NCI-H2081 (cell line): ENCODE measurements at places on chromosomes 7 and 10.

GRCh38 chr10:75207857-75208144 is 2.8 kb upstream of the VDAC2 start:
- DNase-seq: no peak

DNA sequence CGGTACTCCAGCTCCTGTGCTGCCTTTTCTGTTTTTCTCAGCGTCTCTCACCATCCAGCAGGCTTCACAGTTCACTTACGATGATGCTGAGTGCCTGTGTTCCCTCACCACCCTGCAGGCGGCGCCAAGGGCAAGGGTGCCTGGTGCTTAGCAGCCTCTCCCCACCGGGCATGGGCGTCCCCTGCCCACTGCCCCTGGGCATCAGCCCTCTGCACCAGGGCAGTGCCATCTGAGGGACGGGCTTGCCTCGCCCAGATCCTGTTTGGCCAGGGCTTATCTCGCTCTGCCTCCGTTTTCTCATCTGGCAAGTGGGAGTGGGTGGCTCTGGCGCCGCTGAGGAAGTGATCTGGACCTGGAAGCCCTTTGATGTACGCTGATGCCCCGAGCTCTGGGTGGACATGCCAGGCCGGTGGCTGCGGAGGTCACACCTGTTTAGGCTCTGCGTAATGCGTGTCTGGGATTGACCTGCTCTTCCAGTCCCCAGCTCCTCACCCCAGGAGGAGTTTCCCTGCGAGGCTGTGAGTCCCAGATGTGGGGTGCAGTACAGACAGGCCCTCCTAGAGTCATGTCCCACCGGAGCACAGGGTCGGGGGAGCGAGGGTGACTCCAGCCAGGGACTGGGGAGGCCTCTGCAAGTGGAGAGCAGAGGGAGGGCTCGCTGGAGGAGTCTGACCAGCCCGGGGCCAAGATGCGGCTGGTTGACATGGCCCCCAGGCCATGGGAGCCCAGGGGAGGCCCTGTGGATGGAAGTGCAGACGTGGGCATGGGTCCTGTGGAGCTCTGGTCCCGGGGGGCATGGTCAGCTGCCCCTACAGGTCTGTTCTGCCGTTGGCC is 11.8 kb downstream of the TTYH3 start:
- DNase-seq: no peak

- DNase-seq: no peak
Measured at GRCh38 chr7:102312317-102312716, 25.6 kb downstream of the SH2B2 start.

GRCh38 chr7:50690541-50691011 is 92.1 kb downstream of the GRB10 start:
- DNase-seq: peak; percentile 30

- DNase-seq: no peak
Measured at GRCh38 chr7:87426160-87426559, 49.3 kb downstream of the ABCB4 start.

DNA sequence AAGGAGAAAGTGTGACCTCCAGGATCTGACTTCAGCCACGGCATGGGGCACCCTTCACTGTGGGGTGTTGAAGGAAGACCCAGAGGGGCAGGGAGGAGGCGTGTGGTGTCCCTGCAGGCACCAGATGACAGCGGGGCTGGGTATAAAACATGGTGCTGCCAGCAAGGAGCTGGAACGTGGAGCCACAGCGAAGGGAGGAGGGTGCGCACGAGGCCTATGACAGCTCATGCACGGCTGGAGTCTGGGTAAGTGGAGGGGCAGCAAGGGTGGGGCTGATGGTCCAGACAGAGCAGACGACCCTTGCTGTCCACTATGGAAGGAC is 27.8 kb upstream of the FOXL3 start:
- no peak for DNase-seq

- DNase-seq: no peak
Measured at GRCh38 chr7:106740806-106741205, 79.8 kb upstream of the CCDC71L start.

GRCh38 chr7:23105086-23105643 is 420 bp upstream of the KLHL7 start:
- DNase-seq: peak; percentile 53

DNA sequence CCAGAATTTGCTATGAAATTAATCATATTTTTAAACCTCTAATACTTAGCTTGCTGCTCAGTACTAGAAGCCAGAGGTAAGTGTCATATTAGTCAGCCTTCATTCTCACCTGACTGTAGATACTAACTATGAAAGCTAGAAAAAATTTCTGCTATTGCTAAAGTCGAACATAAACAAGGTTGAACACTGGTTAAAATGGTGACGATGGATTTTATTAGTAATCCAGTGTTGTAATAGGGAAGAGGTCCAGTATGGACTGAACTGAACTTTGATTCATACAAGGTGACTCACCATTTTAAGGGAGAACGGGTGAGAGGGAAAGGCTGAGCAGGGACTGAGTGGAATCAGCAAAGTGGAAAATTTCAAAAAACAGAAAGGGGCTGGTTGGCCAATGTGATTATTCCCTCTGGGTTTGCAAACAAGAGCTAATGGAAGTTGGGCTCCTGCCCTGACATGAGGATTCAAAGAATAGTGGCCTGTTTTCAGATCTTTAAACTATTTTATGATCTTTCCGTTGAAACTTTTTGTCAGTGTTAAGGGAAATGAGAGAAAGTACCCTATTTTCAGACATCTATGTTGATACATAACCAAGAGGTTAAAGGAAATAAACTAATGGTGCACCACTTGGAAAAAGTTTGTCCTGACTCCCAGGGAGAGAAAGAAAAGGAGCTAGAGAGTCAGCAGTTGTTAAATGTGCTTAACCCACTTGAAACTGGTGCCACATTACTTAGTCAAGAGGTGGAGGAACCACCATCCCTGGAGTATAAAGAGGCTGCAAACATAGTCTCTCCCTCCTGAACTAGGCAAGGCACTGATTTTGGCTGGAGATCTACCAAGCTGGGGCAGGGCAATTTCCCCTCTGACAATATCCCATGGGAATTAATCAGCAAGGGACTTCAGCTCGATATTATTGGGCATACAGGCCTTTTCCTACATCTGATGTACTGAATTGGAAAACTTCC is 15.3 kb upstream of the AKR1C1 start:
- DNase-seq: no peak

- no peak for DNase-seq
Measured at GRCh38 chr7:147858421-147858820, 732.1 kb upstream of the C7orf33 start.

GRCh38 chr10:115024371-115024770 is 68.8 kb upstream of the ATRNL1 start:
- no peak for DNase-seq

DNA sequence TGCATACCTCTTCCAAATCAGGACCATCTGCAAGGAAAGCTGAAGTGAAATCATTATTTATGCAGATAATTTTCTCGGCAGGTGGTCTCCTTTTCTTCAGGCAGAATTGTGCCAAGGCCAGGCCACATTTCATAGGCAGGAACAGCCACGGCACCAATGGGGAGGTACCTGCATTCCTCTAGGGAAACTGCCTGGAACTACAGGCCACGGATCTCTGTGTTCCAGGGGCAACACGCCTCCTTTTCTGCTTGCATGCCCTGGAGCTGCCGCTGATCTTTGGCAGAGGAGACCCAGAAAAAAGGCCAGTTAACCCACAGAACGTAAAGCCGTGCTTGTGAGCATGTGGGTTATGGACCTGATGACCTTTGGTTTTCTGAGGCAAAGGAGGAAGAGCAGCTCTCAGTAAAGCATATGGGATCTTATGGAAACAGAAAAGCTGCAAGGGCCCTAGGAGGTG is 111.2 kb upstream of the KIAA1217 start:
- DNase-seq: no peak

DNA sequence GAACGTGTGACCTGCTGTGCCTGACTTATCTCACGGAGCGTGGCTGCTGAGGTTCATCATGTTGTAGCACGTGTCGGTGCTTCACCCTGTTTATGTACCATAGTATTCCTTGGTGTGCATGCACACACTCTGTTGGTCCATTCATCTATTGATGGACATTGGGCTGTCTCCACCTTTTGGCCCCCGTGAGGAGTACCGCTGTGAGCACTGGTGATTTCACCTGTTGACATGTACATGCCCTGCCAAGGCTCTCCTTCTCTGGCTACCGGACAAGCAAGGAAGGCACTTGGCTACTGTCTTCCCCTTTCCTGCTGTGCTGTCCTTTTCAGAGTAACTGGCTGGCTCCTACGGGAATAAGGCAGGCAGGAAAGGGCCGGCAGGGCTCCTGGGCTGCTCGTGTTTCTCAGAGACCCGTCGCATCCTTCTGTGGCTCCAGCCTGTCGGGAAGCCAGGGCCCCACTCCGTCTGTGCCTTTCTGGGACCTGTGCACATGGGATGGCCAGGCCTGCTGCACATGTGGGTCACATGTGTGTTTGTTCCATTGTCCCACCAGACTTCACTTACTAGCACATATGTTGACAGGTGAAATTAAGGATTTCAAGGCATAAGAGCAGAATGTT is 17.8 kb upstream of the TBRG4 start:
- no peak for DNase-seq

DNA sequence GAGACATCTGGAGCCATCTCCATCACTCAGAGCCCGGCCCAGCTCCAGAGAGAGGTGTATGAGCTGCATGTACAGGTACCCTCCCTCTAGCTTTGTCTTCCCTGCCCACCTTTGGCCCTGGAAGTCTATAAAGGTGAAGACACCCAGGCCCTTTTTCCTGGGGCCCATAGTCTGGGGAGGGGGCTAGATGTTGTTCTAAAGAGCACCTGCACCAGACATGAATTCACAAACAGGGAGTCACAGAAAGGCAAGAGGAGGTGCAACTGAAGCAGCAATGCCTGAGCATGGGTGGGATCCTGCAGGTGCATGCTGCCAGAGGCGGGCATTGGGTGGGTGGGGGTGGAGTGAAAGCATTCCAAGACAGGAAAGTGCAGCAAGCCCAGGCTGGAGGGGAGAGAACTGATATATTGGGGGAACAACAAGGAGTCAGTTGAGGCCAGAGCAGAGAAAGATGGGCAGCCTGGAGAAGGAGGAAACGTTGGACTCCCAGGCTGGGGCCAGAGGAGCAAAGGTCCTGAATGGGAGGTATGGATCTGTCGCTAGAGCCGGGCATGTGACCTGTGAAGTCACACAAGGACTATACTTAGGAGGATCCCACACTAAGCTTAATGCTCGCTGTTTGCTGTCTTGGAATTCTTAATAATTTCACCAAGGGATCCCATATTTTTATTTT is 11.7 kb downstream of the CDHR1 start:
- DNase-seq: no peak

DNA sequence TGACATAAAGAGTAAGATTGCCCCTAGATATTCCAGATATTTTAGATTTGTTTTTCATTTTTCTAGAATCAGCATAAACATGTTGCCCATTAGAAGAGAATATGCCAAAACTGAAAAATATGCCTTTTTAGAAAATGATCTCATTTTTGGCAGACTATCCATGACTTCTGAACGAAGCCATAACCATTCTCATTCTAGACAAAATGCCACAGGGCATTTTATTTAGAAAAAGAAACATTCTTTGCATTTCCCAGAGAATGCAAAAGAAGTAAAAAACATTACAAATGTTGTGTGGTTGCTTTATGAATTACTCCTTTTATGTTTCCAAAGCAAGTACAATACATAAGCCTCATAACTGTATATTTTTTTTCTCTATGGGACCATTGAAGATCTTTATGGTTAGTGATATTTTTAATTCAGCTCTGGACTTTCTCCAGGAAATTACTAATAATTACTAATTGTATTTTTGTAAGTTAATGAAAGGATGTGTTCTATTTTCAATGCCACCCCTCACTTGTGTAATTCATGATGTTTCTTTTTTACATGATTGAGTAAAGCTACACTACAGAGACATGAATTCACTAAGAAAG is 109.6 kb upstream of the SEM1 start:
- no peak for DNase-seq

- no peak for DNase-seq
Measured at GRCh38 chr7:22601812-22602565, 102.0 kb upstream of the STEAP1B start.

GRCh38 chr7:218316-218715 is 25.9 kb downstream of the FAM20C start:
- DNase-seq: no peak

- DNase-seq: peak; percentile 22
Measured at GRCh38 chr10:23314835-23315239, 29.8 kb downstream of the C10orf67 start.

DNA sequence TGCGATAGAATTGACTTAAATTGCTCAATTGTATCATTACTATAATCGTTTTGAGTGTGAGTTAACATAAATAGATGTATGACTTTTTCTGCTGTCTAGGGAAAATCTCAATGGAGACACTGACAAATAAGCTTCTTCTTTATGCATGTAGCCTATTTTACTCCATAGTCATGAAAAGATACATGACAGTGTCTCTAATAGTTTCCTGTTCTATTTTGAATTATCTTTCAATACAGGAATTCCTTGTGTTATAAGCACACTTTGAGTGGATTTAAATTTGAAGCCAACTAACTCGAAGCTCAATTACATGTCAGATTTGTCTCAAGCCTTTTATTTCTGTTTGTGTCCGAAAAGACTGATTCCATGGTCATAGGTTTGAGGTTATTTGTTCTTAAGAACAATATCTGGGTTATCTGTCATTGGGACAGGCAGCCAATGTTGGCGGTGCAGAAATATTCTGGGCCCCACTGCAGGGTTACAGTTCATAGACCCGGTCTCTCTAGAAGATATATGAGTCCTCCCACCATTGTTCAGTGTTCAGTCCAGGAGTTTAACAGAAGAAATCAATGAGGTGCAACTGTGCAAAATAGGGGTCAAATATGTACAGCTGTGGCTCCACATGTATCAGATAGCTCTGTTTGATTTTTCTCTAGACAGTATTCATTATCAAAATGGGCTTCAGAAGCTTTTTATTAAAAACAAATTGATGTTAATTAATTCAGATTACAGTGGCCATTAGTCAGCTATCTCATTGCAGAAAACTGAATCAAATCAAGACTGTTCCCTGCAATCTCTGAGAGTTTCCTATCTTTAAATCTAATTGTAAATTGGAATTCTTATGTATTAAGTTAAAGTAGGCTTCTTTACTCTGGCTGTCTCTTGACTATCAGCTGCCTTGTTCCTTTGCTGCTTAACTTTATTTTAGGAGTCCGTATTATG is 1238.8 kb downstream of the NXPH1 start:
- no peak for DNase-seq

- DNase-seq: no peak
Measured at GRCh38 chr10:6034371-6034770, 27.8 kb downstream of the IL2RA start.

- no peak for DNase-seq
Measured at GRCh38 chr7:158249692-158250091, 337.9 kb downstream of the PTPRN2 start.
